ENCODE measurements at places on chromosomes 1 and 21. TPM values are rescaled to one million over a fixed set of nuclear protein-coding genes. Genes with fewer than 3 reads are reported as not detected.

DNA sequence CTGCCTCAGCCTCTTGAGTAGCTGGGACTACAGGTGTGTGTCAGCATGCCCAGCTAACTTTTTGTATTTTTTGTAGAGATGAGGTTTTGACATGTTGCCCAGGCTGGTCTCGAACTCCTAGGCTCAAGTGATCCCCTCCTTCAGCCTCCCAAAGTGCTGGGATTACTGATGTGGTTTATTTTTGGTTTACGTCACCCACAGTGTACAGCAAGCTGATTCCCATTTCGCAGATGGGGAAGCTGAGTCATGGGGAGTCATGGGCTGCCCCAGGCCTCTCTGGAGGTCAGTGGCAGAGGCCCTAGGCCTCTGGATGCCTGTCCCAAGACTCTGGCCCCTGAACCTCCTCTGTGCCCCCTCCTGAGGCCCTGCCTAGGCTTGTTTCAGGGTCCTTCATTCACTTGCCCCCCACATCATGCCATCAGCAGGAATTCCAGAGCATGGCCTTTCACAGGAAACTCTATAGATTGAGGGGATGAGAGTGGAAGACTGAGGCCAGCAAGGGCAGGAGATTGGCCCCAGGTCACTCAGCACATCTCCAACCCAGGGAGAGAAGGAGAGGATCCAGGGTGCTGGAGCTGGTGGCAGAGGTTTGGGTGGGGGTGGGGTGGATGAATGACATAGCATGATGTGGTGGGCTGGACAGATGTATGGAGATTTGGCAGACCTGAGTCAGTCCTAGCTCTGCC is 266.0 kb downstream of the PTPRU start:
- no peak for DNase-seq

GRCh38 chr1:23865543-23865930 is 2.6 kb downstream of the FUCA1 start:
- no peak for DNase-seq

GRCh38 chr1:84272401-84272800 is 29.1 kb upstream of the SAMD13 start:
- DNase-seq: no peak

GRCh38 chr1:43405876-43406234 is 16.2 kb downstream of the SZT2 start:
- DNase-seq: no peak

GRCh38 chr21:15896501-15896900 is 166.7 kb downstream of the USP25 start:
- DNase-seq: no peak

- no peak for DNase-seq
Observed at GRCh38 chr1:89887270-89887669, 66.4 kb downstream of the LRRC8D start.

DNA sequence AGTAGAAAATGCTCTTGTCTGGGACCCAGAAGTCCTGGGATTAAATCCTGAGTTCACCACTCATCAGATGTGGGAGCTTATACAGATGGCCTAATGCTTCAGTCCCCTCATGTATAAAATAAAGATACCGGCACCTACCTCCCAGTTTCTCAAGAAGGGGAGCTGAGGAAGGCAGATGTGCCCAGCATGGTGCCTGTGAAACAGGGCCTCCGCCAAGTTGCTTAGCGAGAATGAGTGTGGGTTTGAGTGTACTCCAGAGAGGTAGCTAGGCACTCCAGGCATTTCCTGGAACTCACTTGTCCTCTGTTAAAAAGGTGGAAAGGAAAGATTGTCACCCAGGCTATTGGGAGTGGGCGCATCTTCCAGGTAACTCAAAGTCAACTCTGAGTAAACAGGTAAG is 37.8 kb downstream of the IER5 start:
- DNase-seq: no peak

GRCh38 chr1:156338180-156338976 is at the start of the genes CCT3 and TSACC:
CCT3 (minus strand) TSS chr1:156338292; CDS start chr1:156338184, 108 bp downstream.
TSACC (plus strand) TSS chr1:156338526; CDS start chr1:156339758, 1,232 bp downstream.
- DNase-seq: peak; percentile 99

GRCh38 chr1:117607471-117607870 is 1.6 kb downstream of the TENT5C start:
- DNase-seq: no peak

GRCh38 chr1:159991513-159991912 is 37.5 kb upstream of the SLAMF9 start:
- no peak for DNase-seq

DNA sequence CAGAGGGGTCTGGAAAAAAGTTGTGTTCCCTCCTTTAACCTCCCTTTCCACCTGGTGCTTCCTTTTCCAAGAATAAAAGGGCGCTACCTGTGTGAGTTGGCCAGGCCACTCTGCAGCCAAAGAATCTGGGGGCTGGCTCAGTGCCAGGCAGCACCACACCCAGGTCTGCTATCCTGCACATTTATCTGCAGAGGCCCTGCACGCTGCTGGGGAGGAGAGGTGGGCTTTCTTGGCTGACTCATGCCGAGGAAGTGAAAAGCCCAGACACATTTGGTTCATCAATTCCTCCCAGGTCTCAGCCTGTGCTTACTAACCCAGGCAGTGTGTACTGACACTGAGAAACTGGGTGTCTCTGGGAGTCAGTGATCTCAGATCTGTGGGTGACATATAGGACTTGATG is 79.8 kb upstream of the F3 start:
- DNase-seq: no peak

GRCh38 chr1:66300972-66301451 is 232.9 kb upstream of the SGIP1 start:
- peak; percentile 30 for DNase-seq

DNA sequence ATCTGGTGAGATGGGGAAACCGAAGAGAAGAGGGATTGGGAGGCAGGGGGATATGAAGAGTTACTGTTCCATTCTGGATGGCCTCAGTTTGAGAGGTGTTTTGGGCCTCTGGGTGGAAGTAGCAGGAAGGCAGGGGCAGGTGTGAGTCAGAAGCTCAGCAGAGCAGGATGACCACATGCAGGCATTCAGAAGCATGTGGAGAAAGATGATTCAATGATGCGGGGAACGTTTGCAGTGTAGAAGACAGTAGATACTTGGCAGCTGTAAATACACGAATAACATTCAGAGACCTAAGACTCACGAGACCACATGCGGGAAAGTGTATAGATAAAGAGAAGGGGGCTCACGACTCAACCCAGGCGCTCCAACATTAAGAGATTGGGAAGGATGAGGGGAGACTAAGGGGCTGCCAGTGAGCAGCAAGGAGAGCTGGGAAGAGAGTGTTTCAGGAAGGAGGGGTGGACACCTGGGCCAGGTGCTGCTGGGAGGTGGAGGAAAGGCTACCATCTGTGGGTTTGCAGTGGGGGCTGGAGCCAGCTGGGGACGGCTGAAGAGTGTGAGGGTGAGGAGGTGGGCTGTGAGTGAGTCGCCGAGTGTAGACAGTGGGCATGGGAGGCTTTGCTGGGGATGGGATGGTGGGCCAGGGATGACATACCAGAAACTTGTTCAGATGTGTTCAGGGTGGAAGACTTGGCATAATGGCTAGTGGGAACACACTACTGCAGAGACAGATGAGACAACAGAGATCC is 5.8 kb upstream of the EPS8L3 start:
- DNase-seq: no peak

GRCh38 chr1:21933397-21934248 is 3.5 kb downstream of the HSPG2 start:
- no peak for DNase-seq

GRCh38 chr1:42420911-42421585 is 34.8 kb downstream of the ZMYND12 start:
- DNase-seq: peak; percentile 33

GRCh38 chr1:153991151-153991630 is 629 bp downstream of the RPS27 start:
- DNase-seq: no peak

DNA sequence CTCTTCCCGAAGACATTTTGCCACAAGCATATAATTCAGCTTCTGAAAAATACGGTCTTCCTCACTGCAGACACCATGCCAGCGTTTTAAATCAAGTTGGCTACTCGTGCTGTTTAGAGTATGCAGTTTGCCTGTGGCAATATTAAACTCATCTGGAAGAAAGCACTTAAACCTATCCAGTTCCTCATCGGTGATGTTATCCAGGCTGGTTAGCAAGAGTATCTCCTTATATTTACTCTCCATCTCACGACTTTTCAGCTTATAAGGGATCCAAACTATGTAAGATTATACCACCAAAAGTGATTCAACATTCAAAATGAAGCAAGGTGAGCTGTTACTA is 9.7 kb upstream of the IFI16 start:
- DNase-seq: no peak

DNA sequence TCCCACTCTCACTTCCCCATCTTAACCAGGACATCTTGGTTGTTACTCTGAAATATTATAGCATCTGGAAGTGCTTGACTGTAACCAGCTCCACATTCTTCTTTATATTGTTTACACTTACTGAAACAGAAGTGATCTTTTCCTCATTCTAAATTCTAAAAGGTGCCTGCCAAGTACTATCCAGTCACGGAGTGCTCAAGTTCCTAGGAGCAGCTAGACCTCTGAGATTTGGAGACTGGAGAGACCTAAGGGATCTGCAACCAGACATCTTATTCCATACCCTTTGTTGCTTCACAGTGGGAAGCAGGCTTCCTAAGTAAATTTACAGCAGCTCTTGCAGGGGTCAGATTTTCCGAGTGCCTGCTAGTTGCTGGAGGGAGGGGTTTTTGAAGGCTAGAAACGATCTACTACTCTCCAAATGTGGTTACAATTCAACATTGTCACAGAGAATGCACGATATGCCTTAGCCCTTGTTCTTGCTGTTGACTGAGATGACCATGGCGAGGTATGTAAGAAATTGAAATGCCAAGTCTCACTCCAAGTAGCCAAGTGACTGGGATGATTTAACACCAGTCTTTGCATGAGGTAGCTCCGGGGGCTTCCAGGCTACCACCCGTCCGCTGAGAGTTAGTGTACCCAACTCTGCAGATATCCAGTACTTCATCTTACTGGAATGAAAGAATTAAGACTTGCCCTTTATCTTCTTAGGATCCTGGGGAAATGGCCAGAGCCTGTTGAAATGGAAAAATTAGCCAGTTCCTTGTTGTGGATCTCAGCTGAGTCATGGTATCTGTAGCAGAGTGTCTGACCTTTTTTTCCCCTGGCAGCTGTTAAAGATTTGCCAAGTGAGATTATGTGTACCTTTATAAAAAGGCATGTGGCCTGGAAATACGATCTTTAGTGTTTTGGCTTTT is 150.8 kb downstream of the MAST2 start:
- DNase-seq: peak; percentile 29

DNA sequence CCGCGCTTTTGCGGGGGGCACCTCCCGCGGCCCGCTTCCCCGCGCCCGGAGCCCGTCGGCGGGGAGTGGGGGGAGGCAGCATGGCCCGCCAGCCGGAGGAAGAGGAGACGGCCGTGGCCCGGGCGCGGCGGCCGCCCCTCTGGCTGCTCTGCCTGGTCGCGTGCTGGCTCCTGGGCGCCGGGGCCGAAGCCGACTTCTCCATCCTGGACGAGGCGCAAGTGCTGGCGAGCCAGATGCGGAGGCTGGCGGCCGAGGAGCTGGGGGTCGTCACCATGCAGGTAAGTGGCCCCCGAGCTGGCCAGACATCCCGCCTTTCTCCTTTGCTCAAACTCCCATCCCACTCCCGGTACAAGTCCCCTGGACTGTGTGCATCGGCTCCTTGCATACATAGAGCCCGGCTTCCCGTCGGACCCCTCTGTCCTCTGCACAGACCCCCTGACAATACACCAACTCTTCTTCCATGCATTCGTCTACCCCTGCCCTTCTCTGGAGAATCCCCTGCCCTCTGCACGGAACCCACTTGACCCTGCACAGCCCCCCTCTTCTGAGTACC is 812 bp downstream of the CACHD1 start:
- DNase-seq: no peak

GRCh38 chr1:159973350-159973940 is 19.4 kb upstream of the SLAMF9 start:
- no peak for DNase-seq

GRCh38 chr21:14864211-14865021 is 200.4 kb downstream of the NRIP1 start:
- no peak for DNase-seq

- DNase-seq: peak; percentile 29
Observed at GRCh38 chr1:44422161-44422560, 17.1 kb downstream of the RNF220 start.

- DNase-seq: no peak
Observed at GRCh38 chr1:34688006-34688741, 66.7 kb upstream of the GJB5 start.

GRCh38 chr21:35329940-35330660 is 281.0 kb upstream of the RUNX1 start:
- no peak for DNase-seq

DNA sequence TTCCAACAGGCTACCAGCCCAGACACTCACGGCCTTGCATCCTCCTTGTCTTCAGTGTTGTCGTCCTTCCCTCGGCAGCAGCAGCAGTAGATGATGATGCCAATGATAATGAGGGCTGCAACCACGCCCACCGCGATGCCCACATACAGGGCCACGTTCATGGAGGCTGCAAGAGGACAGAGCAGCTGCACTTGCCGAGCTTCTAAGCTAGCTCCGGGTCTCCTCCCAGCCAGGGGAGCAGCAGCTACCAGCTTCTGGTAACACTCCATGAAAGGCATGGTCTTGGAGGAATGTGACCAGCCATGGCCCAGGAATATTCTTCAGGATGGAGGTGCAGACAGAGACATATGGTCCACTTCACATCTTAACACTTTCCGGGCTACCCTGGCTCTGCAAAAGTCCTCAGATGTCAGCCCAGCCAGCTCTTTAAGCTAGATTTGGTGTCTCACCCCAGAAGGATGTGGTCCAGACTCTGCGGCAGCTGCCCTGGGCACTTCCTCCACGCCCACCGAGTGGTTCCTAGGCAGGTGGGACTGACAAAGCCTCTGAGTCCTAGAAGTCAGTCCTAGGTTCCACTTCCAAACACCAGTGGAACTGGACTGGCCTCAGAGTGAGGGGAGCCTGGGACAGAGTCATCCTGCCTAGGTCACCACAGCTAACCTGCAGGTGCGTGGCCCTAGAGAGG is 35.1 kb downstream of the GPA33 start:
- no peak for DNase-seq

- no peak for DNase-seq
Observed at GRCh38 chr1:63024132-63024531, 240.2 kb downstream of the ATG4C start.

The FCGR1A gene
- not detected for total RNA-seq

The FAM177B gene
- not detected for total RNA-seq

The MXRA8 gene
- 2.2 TPM for total RNA-seq

The LGALS8 gene
- 84.2 TPM for total RNA-seq

The TINAGL1 gene
- total RNA-seq: 383 TPM

The DYRK1A gene
- 51.6 TPM for total RNA-seq

The DIO1 gene
- total RNA-seq: not detected

The TRIM58 gene
- total RNA-seq: 0.66 TPM

The PGLYRP3 gene
- total RNA-seq: not detected

The ITLN1 gene
- total RNA-seq: not detected

The SDC3 gene
- total RNA-seq: 12.0 TPM

The NR0B2 gene
- not detected for total RNA-seq

The PSMA5 gene
- 69.6 TPM for total RNA-seq

The HENMT1 gene
- 3.7 TPM for total RNA-seq

The CCDC24 gene
- total RNA-seq: 2.1 TPM

Measured in pulmonary artery endothelial cell (primary cell).